ENCODE measurements at places on chromosomes 2 and 18.

DNA sequence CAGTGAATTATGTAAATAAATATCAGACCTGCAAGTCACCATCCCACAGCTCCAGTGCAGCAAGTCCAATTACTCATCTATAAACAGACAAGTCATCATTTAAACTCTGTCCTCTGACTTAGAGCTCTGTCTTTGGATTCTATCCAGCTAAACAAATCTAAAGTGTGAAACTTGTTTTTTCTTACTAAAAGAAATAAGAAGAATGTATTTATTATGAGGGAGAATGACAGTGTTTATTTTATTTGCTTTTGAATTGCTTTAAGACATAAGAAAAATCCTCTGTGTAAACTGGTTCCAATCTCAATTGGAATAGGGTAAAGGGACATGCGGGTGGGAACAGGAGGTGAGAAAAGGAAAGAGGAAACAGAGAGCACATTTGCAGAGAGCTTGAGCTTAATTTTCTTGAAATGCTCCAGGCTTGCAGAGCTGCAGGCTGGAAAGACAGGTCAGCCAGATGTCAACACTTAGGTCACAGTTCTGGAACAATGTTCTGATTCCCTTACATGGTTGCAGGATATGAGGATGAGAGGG, 355.8 kb downstream of the MEIS1 start:
- peak; percentile 93 for DNase-seq

GRCh38 chr2:28678944-28679343, 72.7 kb upstream of the PPP1CB start:
- DNase-seq = no peak

DNA sequence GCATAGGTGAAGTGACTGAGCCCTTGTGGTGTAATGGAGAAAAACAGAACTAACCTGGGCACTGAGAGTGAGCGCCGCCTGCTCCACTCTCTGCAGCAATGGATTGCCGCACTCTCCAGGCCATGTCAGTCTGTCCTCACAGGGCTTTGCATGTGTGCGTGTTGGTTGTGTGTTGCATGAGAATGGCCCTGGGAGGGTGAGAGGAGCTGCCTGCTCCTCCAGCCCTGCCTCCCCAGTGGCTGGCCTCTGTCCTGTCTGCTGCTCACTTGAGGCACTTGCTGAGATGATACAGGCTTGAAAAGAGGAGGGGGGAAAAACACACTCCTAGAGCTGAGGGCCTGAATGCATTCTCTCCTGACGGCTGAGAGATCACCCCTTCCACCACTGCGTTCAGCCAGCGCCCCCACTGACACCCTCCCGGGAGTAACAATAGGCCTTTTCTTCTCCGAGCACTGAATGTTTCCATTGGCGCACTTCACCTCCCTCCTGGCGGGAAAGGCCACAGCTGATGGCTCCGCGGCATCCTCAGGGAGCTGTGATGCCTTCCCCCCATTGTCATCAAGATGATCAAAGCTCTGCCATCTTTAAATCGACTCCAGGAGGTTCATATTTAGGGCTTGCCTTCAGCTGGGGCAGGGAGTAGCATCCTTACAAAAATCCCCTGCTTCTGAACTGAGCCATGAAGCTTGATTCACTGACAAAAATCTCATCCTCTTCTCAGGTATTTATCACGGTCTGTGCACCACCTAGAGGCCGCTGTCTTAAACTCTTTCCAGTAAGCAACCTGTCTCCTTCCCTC, 49.9 kb upstream of the DAPL1 start:
- DNase-seq = peak; percentile 85

DNA sequence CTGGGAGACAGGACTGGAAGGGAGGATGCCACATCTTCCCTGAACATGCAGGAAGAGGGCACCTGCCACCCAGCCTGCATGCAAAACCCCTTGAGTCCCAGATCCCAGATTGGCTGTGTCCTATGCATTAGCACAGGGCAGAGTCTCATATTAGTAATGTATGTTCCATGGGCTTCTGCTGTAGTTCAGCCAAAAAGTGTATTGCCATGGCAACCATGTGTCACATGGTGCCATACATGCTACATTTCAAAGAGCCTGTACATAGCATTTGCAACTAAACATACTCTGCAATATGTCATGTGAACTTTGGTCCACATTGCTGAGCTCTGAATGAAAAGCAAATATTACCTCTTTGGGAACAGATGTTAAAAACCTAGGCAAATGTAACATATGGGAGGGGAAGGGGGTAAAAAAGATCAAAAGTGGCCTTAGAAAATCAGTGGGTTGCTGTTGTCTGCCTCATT, 78.4 kb downstream of the DPP4 start:
- DNase-seq = peak; percentile 52

DNA sequence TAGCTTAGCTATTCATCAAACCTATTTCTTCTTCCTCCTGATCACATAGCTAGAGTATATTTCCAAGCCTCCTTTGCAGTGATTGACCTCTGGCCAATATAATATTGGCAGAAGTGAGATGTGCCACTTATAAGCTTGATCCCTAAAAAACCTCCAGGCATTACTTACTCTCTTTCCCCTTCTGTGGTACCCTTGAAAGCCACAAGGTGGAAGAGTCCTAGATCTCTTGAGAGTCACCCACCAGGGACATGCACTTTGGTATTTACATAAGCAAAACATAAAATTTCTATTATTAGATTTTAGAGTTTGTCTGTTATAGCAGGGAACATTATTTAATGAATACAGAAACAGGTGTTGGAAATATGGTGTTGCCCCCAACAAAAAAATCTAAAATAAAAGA, 112.0 kb downstream of the EXOC6B start:
- no peak for DNase-seq

DNA sequence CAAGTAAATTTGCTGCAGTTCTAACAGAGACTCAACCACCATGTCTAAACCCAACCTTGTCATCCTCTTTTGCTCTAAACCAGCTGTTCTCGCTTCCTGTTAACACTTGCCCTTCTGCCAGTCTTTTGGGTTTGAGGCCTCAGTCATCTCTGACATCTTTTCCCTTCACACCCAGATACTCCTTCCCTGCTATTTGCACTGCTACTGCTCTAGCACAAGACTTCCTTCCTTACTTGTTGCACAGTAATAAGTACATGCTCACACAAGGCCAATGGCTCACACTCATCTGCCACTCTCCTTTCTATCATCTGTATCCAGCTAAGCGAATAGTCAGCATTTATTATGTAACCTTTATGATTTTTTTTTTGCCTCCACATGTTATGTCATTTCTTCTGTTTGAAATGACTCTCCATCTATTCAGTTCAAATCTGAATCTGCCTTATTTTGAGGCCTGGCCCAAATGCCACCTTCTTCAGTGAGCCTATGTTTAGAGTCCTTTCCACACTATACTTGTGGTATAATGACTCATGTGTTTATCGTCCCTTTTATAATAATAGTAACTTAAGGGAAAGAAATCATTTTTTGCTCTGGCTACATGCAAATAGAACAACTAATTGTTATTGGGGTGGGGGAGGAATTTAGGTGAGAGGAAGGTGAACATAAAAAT, 22.5 kb upstream of the CDKL4 start:
- DNase-seq = no peak

- no peak for DNase-seq
Measured at GRCh38 chr2:63780518-63781155, 61.1 kb upstream of the UGP2 start.

DNA sequence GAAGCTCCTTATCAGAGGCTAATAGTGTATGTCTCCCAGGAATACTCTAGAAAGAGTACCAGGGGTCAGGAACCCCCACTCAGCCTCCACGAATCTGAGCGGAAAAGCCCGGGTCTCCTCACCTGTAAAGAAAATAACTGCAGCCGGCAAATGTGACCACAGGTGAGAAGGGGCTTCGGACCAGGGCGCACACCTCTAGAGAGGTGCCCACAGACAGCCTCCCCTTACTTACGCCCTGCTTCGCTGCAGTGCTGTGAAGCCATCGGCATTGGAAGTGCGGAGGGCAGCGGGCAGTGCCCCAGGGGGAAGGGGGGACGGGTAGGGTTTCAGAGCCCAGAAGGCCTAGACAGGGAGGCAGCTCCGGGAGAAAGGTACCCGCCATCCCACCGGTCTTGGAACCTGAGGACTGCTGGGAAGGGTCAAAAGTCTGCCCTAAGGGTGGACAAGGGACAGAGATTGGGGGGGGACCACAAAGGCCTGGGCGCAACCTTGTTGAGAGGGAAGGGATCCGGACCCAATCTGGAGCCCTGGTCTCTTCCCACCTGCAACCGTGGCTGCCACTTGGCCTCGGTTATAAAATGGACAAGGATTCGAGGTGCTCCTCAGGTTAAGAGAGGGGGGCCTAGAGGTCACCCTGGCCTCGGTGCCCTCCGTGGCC, 642 bp upstream of the STEAP3 start:
- no peak for DNase-seq

GRCh38 chr2:28355521-28356094, 37.0 kb upstream of the FOSL2 start:
- DNase-seq = peak; percentile 67

DNA sequence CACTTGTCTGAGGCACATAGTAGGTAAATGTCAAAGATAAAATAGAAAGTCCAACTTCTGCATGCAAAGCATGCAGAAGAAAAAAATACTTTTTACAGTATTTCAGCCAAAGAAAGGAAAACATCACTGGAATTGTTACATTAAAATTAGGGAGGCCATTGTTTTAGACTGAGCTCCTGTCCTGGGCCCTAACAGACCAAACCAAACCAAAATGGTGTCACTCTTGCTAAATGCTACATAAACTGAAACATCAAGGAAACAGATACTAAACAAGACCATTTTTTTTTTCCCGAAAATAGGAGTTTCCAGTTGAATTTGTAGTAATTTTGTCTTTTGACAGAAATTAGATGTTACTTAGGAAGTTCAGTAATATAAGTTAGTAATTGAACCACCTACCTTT, 508.8 kb downstream of the DSC3 start:
- no peak for DNase-seq

DNA sequence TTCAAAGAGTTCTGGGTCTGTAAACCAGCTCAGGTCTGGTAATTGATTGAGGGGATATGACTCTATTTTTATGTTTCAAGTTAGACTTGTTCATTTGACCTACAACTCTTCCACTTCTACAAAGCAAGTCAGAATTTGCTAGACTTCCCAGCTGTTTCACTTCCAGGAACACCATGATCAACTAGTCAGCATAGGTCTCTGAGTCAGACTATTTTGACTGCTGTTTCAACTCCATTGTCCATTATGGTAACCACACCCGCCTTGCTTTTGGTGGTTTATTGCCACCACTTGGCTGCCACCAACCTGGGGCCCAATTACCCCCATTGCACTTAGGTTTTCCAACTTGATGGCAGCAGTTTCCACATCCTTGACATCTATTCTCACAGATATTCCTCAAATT, 116.6 kb downstream of the LAMA3 start:
- no peak for DNase-seq

- DNase-seq = no peak
Measured at GRCh38 chr2:114261366-114261765, 181.1 kb upstream of the DPP10 start.

- no peak for DNase-seq
Measured at GRCh38 chr2:96158554-96158940, 13.3 kb upstream of the DUSP2 start.

DNA sequence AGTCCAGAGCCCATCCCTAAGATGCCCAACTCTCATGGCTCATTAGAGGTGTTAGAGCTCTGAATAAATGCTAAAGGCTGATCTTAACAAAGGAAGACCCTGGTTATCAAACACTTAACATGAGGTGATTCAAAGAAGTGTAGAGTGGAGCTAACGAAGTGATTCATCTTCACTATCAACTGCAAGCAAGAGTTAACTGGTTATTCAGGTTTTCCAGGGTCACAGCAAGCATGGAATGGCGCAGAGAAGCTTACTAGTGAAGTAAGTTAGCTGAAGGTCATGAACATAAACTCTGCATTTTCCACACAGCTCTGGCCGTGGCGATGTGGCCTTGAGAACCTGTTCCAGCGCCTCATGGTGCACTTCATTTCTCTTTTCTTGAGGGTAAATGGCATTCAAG, 17.0 kb downstream of the RND3 start:
- no peak for DNase-seq

DNA sequence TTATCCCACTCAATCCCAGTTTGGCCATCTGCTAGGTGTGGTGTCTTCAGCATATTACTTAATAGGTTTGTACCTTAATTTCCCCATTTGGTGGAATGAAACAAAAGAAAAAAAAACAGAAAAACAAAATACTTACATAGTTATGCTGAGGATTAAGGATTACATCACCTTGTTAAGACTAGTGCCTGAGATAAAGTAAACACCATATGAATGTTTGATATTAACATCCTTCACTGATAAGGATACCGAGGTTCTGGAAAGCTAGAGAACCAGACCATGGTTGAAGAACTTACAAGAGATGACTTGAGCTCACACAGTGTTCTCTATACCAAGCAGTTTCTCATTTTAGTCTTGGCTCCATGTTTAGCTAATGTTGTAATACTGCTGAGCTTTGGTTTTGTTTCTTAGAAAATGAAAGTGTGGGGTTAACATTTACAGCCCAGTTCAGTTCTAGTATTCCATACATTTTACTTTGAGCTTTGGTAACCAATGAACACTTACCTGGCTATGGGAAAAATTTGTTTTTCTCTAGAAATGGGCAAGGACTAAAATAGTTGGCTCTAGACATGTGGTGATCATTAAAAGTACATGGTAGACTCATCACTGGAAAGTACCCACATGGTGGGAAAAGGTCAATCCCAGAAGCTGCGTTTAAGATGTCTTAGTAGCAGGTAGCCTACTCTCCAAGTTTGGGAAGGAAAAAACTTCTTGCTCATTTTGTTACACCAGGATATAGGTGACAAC, 5.8 kb upstream of the GPD2 start:
- no peak for DNase-seq

DNA sequence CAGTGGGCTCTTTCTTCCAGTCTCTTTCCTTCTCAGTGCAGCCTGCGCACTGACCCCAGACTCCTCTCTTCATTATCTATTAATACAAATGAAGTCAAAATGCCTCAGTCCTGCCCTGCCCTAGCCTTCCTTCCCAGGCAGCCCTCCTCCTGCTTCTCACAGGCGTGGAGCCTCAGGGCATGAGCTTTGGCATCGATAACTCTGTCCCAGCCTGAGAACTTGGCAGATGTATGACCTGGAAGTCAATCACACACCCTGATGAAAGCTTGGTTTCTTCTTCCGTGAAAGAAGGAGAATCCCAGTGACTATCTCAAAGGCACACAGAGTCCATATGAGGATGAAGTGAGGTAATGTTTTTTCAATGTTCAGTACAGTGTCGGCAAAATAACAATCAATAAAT, 600.7 kb upstream of the ID2 start:
- no peak for DNase-seq

DNA sequence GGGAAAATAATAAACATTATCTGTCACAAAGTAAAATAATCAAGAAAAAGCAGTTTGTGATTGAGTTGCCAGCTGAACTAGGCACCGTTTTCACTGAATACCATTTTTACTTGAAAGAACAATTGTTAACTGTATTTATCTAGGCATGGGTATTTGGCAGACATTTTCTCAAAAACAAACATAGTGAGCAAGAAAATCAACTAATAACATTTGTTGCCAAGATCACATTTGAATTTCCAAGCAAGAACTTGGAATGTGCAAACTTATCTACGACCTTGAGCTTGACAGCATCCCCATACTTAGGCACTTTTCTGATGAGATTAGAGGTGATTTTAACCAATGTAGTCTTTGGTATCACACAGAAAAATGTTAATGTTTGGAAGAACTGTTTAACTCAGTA, 16.7 kb downstream of the SS18 start:
- DNase-seq = no peak
